ENCODE measurements at places on chromosomes 3 and 15.

GRCh38 chr3:177329854-177330253 lies 132.6 kb upstream of the TBL1XR1 start:
- H3K4me1 ChIP-seq = peaks cover 12% of the 10 kb centered on the region
- peak; percentile 42 for DNase-seq
- H3K4me3 ChIP-seq = no peak overlapping the region
- no peaks in the 10 kb centered on the region for H3K36me3 ChIP-seq
- no peaks in the 10 kb centered on the region for H3K27me3 ChIP-seq

DNA sequence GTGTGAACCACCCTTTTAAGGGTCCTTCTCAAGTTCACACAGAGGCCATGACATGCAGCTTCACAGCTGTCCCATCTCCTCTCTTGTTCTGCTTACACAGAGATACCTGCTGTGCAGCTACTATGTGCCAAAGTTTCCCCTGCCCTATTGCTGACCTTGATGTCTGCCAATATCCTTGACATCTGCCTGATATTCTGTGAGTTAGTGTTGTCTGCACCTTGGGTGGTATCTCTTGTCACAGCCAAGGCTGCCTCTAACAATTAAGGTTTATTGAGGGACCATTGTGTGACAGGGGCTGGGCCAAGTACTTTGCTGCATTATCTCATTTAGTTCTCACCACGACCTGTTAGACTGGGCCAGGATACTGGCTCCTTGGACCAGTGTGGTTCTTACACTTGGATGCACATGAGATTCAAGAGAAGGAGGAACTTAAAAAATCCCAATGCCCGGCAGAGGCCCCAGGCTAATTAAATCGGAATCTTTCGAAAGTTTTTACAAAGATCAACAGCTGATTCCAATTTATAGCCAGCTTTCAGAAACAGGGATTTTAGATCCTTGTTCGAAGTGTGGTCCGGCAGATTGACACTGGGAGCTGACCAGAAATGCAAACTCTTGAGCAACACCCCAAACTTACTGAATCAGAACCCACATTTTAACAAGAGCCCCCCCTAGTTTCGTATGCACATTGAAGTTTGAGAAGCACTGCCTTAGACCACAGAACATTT lies 178.6 kb downstream of the SATB1 start:
- H3K4me3 ChIP-seq = no peak overlapping the region
- no peaks in the 10 kb centered on the region for H3K27me3 ChIP-seq
- no peaks in the 10 kb centered on the region for H3K4me1 ChIP-seq
- no peak for DNase-seq
- H3K27ac ChIP-seq = no peak overlapping the region
- no peaks in the 10 kb centered on the region for H3K36me3 ChIP-seq

- no peaks in the 10 kb centered on the region for H3K27me3 ChIP-seq
- no peaks in the 10 kb centered on the region for H3K36me3 ChIP-seq
These were observed 647.1 kb downstream of the NTRK3 start for GRCh38 chr15:87609474-87609873.

DNA sequence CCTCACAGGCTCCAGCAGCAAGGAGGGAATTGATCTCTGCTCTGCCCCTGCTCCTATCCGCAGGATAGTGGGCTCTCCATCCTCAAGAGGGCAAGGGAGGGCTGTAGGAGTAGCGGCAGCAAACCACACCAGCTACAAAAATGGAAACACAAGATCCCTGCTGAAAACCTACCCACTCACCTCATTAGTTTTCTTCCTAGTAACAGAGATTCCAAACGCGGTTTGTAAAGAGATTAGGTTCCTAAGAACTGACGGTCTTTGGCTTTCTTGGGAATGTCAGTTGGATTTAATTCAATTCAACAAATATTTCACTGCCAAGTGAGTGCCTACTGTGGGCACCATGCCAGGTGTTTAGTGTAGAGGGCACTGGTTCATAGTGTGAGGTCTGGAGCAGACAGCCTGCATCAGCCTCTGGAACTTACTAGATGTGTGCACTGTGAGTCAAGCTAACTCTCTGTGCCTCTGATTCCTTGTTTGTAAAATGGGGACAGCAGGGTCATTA lies 84.7 kb downstream of the MRPL46 start:
- H3K4me3 ChIP-seq = no peak overlapping the region
- DNase-seq = no peak
- H3K27me3 ChIP-seq = no peaks in the 10 kb centered on the region
- no peaks in the 10 kb centered on the region for H3K4me1 ChIP-seq

GRCh38 chr15:79595995-79596622 lies 164.0 kb downstream of the MINAR1 start:
- H3K36me3 ChIP-seq = no peaks in the 10 kb centered on the region
- H3K27me3 ChIP-seq = no peaks in the 10 kb centered on the region
- no peak overlapping the region for H3K4me3 ChIP-seq
- no peak overlapping the region for H3K27ac ChIP-seq
- DNase-seq = peak; percentile 65
